ENCODE measurements at places on chromosomes 1 and 21.

DNA sequence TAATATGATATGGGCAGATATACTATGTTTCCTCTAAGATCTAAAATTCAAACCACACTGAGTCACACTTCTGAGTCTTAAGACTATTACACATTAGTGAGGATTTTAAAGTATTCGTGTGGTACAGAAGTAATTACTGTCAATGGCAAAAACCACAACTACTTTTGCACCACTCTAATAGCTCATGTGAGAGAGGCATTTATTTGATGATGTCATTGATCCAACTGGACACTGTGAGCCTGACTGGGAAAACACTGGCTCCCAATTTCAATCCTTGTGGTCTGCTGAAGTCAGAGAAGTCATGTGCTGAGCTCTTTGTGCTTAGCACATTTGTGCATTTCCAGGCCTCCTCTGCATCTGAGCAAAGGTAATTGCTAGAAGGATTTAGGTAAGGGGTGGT is 377.8 kb downstream of the USH2A start:
- no peak for DNase-seq

GRCh38 chr1:19208710-19209438 is 1.2 kb downstream of the UBR4 start:
- peak; percentile 80 for DNase-seq

GRCh38 chr1:41032147-41032546 is 10.6 kb upstream of the SLFNL1 start:
- DNase-seq = no peak

DNA sequence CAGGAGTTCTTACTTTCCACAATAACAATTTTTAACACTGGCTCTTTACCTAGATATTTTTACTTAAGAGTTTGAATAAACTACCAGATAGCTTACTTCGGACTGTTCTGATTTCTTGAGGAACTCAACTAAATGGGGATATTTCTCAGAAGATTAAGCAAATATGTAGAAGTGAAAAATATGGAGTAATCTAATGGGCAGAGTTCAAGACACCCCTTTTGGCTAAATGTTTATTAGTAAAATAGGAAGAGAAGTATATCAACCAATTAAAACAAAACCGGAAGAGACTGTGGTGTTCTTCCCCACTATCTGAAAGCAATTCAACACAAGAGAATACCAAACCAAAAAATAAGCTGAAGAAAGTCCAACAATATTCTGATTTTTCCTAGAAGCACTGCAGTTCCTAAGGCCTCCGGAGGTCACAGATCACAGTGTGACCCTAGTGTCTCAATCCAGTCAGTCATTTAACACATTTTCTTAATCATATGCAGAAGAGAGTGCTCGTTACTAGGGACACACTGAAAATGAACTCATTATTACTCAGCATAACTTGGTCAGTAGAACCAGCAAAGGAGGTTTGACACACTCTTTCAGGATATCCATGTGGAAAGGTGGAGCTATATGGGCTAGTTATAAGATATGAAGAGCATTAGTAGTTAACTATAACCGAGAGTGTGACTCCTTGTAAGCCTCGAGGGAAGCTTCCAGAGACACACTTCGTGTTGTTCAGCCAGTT is 5.2 kb downstream of the SIPA1L2 start:
- DNase-seq = no peak

GRCh38 chr1:85569122-85569521 is 11.4 kb upstream of the CCN1 start:
- DNase-seq = no peak

DNA sequence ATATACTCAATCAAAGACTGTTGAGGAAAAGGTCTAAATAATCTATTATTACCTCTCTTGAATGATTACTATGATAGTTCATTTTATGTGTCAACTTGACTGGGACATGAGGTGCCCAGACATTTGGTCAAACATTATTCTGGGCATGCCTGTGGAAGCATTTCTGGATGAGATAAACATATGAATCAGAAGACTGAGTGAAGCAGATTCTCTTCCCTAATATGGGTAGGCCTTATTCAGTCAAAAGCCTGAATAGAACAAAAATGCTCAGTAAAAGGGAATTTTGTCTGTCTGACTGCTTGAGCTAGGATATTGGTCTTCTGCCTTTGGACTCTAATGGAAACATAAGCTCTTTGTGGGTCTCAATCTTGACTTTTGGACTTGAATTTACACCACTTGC is 73.3 kb upstream of the SOX13 start:
- no peak for DNase-seq

- DNase-seq = no peak
Measured at GRCh38 chr1:204599596-204599995, 83.4 kb downstream of the MDM4 start.

DNA sequence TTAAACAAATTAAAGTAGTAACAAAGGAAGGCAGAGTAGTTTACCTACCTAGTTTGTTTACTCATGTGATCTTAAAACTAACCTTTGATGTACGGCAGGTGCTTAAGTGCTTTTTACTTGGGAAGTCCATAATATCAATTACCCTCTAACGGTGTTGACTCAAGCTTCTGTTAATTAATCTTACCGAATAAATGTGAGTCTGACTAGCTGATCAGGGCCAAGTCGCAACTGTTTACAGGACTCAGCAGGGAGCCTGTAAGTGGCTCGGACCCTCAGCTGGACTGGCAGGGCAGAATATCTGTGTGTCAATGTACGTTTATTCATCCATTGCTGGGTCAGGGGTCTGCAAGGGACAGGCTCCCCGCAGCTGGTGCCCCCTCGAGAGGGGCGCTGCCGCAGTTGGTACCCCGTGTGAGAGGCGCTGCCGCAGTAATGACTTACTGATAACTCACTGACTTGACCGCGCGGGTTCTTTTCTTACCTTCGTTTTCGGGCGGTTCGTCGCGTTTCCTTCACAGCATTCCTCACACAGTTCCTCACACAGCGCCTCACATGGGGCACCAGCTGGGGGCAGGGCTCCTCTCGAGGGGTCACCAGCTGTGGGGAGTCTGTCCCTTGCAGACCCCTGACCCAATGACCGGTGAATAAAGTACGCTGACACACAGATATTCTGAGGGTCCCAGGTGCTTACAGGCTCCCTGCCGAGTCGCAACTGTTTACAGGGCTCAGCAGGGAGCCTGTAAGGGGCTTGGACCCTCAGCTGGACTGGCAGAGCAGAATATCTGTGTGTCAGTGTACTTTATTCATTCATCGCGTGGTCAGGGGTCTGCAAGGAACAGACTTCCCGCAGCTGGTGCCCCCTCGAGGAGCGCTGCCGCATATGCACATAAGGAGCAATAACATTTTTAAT is 3.0 kb downstream of the FMO1 start:
- DNase-seq = no peak

DNA sequence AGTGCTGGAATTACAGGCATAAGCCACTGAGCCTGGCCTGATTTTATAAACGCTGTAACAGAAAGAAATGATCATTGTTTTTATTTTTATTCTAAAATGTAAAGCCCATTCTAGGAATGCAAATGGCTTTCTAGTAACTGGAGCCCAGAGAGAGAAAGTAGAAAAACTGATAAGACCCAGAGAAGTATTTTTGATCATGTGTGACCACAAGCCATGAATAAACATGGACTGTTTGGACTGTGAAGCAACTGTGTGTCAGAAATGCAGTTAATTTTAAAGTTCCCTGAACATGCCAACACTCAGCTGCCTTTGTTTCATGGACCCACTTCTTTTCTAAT is 39.7 kb downstream of the EIF2B3 start:
- no peak for DNase-seq

DNA sequence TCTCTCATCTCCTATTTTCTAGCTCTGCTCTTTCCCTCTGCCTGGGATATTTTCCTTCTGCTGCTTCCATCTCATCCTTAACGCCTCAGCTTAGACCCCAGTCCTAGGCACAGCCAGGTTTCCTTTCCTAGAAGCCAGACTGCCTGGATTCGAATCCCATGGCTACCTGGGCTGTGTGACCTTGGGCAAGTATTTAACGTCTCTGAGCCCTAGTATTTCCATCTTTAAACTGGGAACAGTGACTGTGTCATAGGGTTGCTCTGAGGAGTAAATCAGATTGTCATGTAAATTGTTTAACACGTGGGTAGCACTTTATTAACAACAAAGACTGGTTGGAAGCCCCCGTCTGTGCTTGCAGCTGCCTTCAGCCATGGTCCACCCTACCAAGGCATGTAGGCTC is 18.4 kb downstream of the DHRS3 start:
- no peak for DNase-seq

DNA sequence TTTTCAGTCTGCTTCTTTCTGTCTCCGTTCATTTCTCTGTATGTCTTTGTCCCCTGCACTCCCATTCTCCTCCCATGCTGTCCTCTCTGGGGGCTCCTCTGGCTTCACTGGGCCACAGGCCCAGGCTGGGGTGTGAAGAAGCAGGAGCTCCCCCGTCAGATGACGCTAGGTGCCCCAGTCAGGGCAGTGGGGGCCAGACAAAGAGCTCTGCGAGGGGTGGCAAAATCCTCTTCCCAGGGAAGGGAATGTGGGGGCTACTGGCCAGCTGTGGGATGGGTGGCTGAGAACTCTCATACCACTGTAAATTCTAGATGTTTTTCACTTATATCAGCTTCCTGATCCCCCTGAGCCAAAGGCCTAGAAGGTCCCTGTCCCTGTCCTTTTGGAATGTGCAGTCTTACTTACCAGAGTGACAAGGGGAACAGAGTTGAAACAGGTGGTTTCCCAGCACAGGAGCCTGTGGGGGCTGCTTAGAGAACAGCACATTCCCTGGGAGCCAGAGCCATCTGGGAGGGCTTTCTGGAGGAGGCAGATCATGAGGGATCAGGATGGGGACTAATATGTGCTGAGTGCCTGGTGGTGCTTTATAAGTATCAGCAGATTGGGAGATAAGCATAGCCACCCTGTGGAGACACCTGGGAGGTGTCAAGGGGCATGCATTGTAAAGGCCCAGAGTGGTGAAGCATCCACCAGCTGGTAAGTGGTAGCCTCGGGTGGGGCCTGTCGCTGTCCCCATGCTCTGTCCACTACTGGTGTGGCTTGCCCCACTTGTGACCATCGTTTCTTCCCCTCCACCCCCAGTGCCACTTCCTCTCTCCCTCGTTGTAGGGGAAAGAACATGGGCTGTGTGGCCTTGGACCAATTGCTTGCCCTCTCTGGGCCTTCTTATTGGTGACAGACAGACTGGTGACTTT is 10.1 kb upstream of the PADI1 start:
- no peak for DNase-seq

GRCh38 chr1:172902861-172903381 is 147.8 kb downstream of the TNFSF18 start:
- no peak for DNase-seq

DNA sequence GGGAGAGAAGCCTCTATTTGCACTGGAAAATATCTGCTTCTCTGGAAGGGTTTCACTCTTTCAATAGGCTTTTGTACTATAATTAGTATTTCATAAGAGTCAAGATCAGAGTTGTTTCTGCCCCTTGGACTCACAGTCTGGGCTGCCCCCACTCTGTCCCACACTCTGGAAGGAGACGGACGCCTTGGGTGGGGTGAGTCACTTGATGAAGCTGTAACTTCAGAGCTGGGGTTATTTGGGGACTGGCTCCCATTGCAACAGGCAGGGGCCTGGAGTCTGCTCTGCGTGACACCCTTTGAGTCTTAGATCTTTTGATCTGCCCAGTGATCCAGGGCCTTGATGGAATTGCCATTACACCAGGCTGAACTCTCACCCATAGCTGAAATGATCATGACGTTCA is 4.0 kb upstream of the KCNA10 start:
- DNase-seq = no peak

DNA sequence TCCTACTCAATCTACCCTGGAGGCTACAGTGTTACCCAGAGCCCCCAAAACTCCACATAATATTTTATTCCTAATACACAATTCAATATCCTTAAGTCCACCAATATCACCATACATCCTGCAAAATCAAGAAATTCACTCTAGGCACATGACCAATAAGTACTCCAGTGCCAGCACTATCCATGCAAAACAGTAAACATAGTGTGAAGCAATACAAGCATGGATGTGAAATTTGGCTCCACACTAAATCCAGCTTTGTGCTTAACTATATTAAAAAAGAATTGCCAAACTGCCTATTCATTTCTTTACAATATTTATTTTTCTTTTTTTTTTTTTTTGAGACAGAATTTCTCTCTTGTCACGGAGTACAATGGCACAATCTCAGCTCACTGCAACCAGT is 3.0 kb upstream of the MEAF6 start:
- no peak for DNase-seq

DNA sequence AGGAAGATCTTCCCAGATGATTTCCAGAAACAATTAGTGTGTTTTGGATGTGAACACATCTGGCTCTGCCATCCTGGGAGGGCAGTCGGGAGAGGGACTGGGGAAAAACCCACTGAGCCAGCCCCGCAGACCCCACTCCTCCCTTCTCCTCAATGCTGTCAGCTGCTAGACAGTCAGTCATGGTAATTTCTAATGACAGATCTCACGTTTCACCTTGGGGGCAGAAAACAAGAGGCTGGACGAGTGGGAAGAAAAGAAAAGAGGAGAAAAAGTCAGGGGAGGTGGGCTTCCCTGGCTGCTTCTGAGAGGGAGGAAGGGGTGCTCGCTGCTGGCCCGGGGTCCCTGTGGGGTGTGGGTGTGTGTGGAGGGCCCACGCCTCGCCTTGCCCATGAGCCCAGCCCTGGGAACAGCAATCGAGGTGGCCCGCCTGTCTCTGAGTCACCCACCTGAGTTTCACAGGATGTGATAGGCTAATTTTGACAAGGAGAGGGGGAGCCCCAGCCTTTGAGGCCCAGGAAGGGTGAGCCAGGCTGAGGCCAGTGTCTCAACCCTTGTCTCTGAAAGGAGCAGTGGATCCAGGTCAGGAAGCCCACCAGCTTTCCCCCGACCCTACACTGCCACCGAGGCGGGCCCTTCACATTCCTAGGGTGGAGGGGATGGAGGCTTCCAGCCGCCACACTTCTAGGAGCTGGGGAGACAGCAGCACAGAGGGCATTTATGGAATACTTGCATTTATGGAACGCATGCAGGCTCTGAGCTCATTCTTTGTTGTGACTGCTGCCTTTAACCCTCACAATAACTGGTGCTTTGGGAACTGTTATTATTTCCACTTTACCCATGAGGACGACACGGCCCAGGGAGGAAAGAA is 49.1 kb upstream of the IFNLR1 start:
- DNase-seq = no peak

GRCh38 chr1:231899713-231900435 is 273.3 kb downstream of the DISC1 start:
- no peak for DNase-seq

- DNase-seq = no peak
Measured at GRCh38 chr1:197213193-197213592, 54.9 kb upstream of the CRB1 start.

GRCh38 chr1:51058858-51059257 is 43.2 kb upstream of the C1orf185 start:
- peak; percentile 18 for DNase-seq

- DNase-seq = no peak
Measured at GRCh38 chr1:244713332-244713731, 60.4 kb downstream of the DESI2 start.

DNA sequence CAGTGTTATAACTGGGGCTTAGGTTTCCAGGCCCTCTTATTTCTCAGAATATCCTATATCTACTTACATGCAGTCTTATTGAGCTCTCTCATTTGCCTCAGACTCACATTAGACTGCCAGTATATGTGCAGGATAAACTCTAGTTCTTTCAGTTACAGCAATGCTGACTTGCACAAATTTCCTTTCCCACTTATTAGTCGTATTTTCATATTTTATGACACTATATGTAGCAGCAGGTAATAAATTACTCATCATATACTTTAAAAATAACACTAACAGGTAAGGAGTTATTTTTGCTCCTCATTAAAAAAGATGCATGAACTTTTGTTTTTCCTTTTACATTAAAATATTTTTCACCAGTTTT is 65.7 kb downstream of the GADD45A start:
- DNase-seq = no peak

- DNase-seq = no peak
Measured at GRCh38 chr1:212007886-212008285, 27.5 kb downstream of the INTS7 start.
